ENCODE measurements at places on chromosomes 12 and 14. TPM values are rescaled to one million over a fixed set of nuclear protein-coding genes. Genes with fewer than 3 reads are reported as not detected.

TCL1B gene
- total RNA-seq: not detected

- no peak for DNase-seq
These were observed 27.7 kb upstream of the RNU6-8 start for GRCh38 chr14:32230695-32231280.

DNA sequence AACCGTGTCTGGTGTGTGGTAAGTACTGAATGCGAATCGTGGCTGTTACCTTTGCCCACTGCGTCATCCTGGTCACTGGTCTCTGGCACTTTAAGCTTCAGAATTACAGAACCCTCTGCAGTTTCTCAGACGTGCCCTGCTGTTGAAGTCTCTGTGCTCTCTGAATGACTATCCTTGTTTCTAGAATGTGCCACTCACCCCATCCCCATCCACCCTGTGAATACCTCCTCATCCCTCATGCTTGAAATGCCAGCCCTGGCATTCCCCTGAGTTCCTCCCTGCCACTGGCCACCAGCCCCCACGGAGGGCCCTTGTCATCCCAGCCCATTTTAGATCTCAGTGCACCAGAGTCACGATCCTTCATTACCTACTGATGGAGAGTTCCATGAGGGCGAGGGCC is 21.3 kb downstream of the TPCN1 start:
- DNase-seq: no peak

DNA sequence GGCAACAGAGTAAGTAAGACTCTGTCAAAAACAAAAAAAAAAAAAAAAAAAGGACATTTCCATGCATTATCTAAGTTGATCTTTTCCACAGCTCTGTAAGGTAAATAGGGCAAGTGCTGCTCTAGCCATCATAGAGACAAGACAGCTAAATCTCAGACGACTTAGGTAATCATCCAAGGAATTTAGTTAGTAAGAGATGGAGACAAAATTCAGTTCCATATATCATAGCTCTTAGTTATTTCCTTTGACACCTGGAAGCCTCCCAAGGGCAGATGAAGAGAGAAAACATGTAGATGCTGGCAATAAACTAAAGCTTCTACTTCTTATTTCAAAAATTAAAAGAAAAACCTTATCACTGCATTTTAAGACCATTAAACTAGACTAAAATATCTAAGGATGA is 48.7 kb downstream of the ST8SIA1 start:
- no peak for DNase-seq

GPRC5D gene
- total RNA-seq: not detected

GRCh38 chr12:2229661-2230539 is 177.1 kb downstream of the CACNA1C start:
- DNase-seq: no peak

DNA sequence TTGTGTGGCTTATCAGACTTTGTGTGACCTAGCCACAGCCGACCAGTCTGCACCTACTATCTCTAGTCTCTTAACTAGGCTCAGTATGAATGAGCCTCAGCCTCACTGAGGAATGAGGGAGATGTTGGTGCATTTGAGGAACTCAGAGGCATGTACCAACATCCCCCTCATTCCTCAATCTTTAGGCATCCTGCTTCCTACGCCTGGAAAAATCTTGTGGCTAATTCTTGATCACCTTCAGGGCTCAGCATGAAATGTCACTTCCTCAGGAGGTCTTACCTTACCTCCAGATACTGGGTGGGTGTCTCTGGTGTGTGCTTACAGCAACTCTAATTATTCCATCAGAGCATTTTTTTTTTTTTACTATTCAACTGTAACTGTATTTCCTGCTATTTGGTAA is 148.8 kb upstream of the TMCC3 start:
- no peak for DNase-seq

Data from H4 (cell line).